ENCODE measurements at places on chromosomes 5 and 9.

DNA sequence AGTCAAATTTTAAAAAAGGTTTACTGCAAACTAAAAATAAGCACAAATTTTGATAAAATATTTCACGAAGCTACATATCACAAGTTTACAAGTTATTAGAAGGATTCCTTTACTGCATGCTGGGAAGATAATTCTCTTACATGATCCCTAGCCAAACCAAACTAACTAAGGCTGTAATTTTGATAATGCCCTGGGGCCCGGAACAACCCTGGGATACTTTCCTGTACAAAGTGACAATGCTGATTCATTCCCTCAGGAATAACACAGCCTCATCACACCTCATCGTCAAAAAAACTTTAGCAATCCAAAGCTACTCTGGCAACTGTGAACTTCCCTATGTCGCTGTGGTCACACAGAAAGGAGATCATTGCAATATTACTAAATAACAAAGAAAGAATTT, 402.9 kb downstream of the RAB3C start:
- no peak for DNase-seq

DNA sequence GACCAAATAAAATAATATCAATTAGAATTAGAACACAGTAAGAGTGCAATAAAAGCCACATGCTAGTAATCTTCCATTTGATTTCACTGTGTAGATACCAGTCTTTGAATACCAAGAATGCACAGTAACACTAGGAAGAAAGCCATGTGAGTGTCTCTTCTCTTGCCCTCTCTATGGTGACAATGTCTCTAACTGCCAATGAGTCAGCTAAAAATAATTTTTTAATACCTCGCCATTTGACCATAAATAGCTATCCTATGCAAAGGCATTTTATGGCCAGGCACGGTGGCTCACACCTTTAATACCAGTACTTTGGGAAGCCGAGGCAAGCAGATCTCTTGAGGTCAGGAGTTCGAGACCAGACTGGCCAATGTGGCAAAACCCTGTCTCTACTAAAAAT, 30.6 kb downstream of the EDIL3 start:
- no peak for DNase-seq

DNA sequence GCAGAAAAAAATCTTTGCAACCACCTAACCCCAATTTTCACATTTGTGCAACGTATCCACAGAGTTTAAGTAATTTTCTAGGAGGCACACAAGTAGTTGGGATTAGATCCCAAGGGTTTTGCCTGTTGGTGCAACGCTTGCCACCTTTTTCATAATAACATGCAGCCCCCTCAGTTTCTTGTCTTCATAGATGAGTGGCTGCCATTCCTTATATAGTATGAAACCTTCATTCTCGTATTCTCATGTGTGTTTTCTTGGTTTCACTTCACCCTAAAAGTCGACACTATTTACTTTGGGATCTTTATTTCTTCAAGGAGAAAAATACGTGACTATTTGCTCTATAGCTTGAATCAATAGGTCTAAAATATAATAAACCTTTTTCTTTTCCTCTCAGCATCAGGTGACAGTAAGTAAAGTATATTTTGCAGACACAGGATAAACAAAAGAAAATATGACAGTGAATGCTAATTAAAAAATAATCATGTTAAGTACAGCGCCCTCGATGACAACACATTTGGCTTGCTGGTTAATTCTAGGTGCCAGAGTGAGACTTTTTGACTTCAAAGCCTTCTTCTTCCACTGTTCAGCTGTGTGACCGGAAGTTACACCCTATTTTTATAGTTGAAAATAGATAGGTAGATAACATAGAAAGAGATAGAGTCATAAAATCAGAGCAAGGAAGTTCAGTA, 342.8 kb upstream of the CCNG1 start:
- DNase-seq: no peak

DNA sequence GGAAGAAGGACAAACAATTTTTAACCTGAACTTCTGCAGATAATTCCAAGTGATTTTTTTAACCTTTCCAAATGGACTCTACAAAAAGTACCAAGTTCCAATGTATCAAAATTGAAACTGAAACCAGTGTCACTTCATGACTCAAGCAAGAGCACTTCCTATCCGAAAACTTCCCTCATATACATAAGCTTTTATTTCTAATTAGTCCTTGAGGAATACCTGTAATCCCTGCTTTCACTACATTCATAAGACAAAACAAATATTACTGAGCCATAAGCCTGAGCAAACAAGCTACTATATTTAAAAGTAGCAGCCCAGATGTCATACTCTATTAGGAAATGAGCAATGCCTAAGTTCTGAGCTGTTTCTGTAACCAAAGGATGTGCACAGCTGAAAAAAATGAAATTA, 224.4 kb downstream of the EBF1 start:
- no peak for DNase-seq

- DNase-seq: no peak
Observed at GRCh38 chr5:101531026-101531425, 627.9 kb upstream of the ST8SIA4 start.

DNA sequence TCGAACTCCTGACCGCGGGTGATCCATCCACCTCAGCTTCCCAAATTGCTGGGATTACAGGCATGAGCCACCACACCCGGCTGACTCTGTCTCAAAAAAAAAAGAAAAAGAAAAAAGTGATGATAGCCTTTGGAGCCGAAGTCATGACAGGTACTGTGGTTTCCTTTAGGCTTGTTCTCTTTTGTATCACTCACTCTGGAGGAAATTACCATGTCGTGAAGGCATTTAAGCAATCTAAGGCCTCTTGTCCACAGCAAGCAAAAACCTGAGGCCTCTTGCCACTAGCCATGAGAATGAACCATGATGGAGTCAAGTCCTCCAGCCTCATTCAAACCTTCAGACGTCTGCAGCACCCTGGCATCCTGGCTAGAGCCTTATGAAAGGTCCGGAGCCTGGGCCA, 286.1 kb downstream of the RAB3C start:
- DNase-seq: no peak
